Liver (tissue), 10 donors: ENCODE measurements at places on chromosomes 13 and 19.

DNA sequence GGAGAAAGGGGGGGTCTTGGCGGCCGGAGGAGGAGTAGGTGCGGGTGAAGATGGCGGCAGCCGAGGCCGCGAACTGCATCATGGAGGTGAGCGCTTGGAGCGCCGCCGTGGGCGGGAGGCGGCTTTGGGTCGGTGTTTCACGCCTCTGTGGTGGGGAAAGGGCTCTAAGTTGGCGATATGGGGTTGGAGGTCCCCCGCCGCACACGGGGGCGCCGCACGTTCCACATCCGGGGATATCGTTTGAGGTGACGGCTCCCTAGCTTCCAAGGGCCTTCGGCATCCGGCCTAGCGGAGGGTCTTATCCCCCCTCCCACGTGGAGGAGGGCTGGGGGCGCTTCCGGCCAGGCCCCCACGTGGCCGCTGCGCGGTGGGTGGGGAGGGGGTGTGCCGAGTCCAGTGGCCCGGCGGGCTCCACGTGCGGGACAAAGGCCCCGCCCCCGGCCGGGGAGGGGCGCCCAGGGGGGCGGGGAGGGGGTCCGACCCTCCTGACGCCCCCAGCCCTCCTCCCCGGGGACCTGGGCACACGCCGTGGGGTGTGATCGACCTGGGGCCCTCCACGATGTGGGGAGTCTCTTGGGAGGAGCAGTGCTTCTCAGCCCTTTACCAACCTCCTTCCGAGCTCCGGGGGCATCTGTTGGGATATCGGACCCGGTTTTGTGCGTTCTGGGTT lies at the start of gene PRMT1:
PRMT1 (plus strand) TSS at position 41 of the 670 bp plus-strand sequence; CDS start at position 51, 10 bp downstream.
- DNase-seq, result no peak

DNA sequence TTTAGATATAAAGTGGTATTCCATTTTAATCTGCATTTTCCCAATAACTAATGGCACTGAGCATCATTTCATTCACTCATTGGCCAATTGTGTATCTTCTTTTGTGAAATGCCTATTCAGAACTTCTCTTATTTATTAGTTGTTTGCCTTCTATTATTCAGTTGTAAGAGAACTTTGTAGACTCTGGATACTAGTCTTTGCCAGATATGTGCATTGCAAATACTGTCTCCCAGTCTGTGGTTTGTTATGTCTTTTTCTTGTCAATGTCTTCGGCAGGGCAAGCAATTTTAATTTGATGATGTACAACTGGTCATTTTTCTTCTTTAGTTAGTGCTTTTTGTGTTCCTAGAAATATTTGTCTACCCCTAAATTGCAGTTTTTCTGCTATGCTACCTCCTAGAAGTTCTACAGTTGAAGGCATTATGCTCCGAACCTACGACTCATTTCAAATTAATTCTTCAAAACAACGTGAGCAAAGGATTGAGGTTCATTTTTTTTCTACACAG lies 115.9 kb downstream of the TSHZ3 start:
- no peak for DNase-seq

DNA sequence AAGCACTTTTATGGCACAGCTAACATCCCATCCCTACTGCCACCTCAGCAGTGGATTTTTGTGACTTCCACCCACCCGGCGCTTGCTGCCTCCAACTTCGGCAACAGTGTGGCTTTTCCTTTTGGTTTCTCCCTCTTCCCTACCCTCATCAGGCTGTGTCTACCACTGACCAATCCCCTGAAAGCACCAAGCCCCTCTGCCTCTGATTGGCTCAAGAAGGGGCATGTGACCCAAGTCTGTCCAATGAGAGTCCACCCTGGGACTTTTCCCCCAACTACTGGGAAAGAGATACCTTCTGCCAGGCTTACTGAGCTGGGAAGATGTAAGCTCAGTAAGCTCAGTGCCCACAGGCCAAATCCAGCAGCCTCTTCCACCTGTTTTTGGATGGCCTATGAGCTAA lies 5.8 kb downstream of the SMIM7 start:
- DNase-seq, result no peak

- no peak for DNase-seq
These were observed 2.2 kb upstream of the USPL1 start for GRCh38 chr13:30615481-30615865.

DNA sequence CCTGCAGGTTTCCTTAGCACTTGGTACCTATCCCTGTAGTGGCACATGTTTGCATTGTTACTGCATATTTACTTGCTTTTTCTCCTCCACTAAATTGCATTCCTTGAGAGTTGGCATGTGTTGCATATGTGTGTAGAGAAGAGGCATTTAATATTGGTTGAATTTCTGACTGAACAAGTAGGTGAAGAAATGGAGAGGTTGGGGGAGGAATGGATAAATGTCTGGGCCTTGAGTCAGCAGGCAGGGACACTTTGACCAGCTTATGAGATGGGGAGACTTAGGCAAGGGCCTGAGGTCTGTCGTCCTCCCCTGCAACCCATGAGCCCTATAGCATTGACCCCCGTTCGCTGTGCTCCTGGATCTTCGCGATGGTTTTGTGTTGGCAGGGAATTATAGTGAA lies 2.0 kb upstream of the GPR18 start:
- no peak for DNase-seq

DNA sequence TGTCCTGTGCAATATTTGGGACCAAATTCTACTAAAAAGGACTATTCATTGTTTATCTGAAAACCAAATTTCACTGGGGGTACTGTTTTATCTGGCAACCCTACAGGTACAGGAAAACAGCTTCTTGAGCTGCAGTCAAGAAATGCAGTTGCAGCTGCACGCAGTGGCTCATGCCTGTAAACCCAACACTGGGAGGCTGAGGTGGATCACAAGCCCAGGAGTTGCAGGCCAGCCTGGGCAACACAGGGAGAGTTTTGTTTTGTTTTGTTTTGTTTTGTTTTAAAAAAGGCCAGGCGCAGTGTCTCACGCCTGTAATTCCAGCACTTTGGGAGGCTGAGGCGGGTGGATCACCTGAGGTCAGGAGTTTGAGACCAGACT lies 11.6 kb upstream of the ZSCAN1 start:
- no peak for DNase-seq

GRCh38 chr13:67281466-67281865 lies 51.3 kb upstream of the PCDH9 start:
- DNase-seq, result no peak

DNA sequence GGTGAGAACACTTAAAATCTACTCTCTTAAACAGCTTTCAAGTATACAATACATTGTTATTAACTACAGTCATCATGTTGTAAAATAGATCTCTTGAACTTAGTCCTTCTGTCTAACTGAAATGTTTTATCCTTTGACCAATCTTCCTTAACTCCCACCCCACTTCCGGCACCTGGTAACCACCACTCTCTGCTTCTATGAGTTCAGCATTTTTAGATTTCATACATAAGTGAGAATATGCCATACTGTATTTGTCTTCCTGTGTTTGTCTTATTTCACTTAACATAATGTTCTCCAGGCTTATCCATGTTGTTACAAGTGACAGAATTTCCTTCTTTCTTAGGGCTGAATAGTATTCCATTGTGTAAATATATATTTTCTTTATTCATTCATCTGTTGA lies 144.1 kb upstream of the TRPC4 start:
- DNase-seq, result no peak

GRCh38 chr19:48308631-48309586 lies 16.4 kb upstream of the EMP3 start:
- no peak for DNase-seq

DNA sequence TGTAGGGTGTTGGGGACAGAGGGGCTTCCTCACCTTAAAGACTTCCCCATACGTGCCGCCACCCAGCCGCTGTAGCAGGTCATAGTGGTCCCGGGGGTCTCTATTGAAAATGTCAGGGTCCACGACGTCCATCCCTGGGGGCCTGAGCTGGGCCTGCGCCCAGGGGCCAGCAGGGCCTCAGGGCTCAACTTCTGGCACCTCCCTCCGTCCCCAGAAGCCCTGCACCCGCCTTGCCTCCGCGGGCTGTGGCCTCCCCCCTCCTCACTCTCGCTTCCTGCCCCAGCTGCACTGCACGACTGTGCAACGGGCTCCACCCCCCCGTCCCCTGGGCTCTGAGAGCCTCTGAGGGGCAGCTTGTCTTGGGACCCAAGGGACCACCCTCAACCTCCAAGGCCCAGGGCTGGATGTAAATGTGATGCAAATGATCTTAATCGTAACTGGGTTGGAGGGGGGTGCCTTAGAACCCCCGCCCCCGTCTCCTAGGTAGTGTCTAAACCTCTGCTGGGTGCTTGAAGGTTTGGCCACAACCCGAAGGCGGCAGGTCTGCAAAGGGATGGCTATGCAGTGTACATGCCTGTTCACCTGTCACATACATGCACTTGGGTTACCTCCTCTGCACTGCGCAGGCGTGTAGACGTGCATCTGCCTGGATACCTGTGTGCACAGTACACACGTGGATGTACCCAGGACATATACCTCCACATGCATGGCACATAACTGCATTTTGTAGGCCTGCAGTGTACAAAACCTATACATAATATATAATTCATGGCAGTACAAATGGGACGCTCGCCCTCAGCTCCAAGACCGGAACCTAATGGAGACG lies at the start of gene MAP4K1:
MAP4K1 (minus strand) TSS at position 190 of the 826 bp plus-strand sequence; CDS start at position 132, 58 bp downstream.
- no peak for DNase-seq

GRCh38 chr13:39422845-39423565 lies 180.0 kb downstream of the LHFPL6 start:
- DNase-seq, result no peak

- DNase-seq, result no peak
These were observed 91.4 kb downstream of the MYCBP2 start for GRCh38 chr13:77235456-77236022.

- DNase-seq, result no peak
These were observed 398.8 kb downstream of the DLEU7 start for GRCh38 chr13:50444726-50445125.

DNA sequence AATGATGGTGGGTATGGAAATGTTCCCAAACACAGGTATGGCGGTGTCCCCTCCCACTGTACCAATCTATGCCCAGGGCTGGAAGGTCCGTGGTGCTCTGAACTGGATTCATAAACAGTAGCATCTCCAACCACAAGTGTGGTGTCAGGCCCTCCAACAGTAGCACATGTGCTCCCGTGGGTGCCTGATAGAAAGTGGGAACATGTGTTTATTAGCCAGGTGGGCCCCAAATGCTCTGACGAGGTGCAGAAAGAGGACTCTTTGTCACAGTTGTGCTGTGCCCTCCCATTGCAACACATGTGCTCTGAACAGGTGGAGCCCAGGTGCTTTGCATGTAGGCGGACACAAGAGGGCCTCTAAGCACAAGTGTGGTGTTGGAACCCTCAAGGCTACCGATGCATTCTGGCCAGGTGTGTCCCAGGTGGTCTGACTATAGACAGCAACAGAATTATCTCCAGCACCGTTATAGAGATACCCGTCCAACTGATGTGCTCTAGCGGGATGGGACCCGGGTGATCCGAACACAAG lies 75.4 kb upstream of the ZNF30 start:
- no peak for DNase-seq

- DNase-seq, result peak; percentile 74
These were observed 51.3 kb downstream of the CELF5 start for GRCh38 chr19:3275583-3276340.

- DNase-seq, result no peak
These were observed 3.5 kb downstream of the SSBP4 start for GRCh38 chr19:18422530-18423191.

DNA sequence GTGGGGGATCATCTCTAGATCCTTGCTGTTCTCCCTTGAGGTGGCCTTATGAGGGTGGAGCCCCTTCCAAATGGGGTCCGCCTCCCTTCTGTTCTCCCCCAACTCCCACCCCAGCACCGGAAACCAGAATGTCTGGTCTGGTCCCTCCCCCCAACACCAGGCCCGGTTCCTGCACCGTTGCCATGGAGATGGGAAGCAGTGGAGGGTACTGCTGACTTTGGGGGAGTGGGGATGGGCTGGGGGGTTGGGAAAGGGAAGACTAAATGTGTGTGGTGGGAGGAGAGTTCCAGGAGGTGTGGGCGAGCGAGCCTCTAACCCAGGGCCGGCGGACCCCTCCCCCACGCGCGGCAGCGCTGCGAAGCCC lies 1.7 kb downstream of the SHANK1 start:
- no peak for DNase-seq

DNA sequence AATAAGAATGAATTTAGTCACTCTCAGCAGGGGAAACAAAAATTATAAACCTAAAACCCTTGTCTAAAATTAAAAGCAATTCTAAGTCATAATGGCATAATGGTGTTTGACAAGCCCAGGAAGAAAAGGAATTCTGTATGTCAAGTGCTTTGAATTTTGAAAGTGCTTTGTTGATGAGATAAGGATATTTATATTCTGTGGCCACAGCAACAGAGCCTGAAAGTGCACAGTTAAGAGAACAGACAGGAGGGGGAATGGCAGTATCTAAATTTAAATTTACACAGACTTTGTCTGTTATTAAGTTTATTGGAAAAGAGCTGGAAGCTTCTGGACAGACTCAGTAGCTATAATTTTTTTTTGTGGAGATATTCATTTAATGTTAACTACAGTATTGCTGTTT lies 69.8 kb downstream of the OLFM4 start:
- no peak for DNase-seq

DNA sequence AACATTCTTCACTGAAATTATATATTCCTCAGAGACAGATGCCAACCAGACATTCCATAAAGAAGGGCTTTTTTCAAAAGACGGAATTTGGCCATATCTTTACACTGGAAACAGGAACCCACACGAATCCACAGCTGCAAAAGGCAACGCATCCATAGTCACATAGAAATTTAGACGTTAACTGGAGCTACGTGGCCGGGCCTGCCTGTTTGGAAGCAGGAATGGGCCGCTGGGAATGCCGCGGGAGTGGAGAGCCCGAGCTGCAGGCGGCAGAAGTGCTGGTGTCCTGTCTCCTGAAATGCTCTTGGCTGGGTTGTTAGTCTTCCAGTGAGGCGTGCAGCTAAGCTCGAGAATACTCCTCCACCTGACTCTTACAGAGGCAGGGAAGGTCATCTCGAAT lies 122.2 kb downstream of the KL start:
- no peak for DNase-seq

- no peak for DNase-seq
These were observed 11.9 kb upstream of the SEMA6B start for GRCh38 chr19:4571305-4571917.

DNA sequence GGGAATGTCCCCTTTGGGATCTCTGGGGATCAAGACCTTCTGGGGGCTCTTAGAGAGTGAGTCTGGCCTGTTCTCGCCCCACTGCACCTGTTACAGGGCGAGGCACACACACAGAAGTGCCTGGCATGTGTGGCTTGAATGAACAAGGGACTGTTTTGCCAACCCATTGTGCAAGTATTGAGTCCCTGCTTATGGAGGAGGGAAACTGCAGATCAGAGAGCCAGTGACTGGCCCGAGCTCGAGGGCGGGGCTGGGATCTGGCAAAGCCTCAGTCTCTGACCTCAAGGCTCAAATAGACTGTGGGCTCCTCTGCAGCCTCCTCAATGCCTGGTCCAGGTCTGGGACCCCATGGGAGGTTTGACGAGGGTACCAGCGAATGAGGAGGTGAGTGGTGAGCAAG lies 5.5 kb downstream of the RAVER1 start:
- DNase-seq, result no peak

DNA sequence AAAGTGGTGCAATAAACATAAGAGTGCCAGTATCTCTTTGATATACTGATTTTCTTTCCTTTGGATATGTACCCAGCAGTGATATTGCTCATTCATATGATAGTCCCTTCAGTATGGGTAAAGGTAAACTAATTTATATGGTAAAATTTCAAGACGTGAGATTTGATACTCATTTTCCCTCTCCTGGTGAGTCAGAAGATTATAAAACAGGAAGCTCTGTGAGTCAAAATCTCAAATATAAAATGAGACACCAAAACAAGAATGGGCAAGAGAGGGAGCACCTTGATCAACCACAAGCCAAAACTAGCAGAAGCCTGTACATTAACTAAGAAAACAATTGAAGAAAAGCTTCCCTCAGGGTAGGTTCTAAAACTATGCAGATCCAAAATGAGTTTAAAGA lies 216.3 kb downstream of the SLITRK6 start:
- no peak for DNase-seq
